Myocyte (in vitro differentiated cells): ENCODE measurements at places on chromosomes 16 and 17.

DNA sequence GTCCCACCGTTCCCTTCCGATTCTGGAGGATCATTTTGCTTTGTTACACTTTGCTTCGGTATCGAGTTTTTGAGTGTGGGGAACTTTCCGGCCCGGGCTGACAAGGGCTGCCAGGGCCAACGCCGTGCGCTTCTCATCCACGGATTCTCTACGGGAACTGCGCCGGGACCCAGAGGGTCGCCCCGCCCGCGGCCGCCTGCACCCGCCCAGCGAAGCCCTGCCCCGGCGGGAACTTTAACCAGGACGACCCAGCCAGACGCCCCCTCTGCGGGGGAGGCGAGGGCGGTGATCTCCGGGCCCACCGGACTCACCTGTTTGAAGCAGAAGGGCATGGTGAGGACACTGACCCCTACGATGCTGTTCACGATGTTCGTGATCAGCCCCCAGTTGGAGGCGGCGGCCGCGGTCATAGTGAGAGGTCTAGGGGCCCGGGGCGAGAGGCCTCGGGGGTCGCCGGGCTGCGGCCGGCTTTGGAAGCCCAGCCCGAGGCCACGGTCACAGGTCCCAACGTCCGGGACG is 536 bp downstream of the SLC38A10 start:
- DNase-seq, result peak; percentile 27

DNA sequence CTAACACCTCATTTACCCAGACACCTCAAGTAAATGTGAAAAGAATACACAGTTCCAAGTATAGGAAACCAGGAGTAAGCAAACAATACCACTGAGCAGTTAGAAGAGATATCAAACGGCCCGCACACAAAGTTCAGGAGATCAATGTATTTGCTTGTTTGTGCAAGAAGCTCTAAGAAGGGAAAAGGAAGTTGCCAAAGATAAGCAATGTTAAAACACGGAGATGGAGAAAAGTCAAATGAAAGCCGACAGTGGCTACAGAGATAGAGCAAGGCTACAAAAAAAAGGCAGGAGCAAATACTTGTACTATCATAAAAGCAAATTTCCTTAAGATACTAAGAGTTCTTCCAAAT is 29.5 kb downstream of the PSME3IP1 start:
- DNase-seq, result no peak

- DNase-seq, result peak; percentile 75
Observed at GRCh38 chr17:79793924-79794304, 3.0 kb downstream of the CBX8 start.

DNA sequence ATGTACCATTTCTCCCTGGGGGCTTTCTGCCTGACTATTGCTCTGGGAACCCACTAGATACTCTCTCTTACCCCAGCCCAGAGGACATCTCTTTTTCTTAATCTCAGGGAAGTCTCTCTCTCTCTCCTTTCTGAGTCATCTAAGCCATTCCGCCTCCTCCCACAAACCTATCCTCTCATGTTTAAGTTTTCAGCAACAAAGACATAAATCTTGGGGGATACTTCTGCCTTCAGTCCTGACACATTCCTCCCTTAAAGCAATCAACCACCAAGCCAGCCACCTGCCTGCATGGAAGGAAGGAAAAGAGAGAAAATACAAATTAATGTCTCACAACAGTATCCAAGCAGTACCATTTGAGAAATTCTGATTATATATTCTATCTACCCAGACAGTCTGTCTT is 128.8 kb downstream of the HS3ST2 start:
- DNase-seq, result no peak

GRCh38 chr17:21304091-21304490 is 19.6 kb downstream of the MAP2K3 start:
- no peak for DNase-seq

DNA sequence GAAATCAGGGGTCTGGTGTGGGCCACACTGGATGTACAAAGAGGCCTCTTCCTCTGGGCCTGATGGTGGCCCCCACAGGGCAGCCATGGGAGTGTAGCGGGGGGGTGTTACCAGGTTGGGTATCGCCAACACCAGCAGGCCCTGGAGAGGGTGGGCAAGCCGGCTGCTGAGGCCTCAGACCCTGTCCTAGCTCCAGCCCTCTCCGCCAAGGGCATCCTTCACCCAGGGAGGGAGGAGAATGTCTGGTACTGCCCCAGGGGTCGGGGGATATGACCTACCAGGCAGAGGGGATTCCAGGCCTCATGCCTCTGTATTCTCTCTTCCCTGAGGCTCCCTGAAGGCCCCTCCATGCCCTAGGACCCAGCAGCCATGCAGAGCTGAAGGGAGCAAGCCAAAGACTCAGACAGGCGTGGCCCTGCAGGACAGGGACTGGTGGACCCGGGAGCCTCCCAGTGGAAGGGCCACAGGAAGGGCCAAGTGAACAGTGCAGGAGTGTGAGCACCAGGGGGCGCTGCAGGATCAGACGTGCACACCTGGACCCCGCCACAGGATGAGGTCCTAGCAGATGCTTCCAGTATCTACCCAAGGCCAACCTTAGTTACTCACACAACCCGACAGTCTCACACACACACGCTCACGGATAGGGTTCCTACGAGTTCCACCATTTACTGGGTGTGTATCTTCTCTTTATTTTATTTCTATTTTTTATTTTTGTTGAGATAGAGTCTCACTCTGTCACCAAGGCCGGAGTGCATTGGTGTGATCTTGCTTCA is 10.9 kb upstream of the CES4A start:
- peak; percentile 82 for DNase-seq
